ENCODE measurements at places on chromosomes 13 and 19. TPM values are rescaled to one million over a fixed set of nuclear protein-coding genes. Genes with fewer than 3 reads are reported as not detected.

- no peak overlapping the region for H3K27ac ChIP-seq
- H3K4me1 ChIP-seq = no peaks in the 10 kb centered on the region
- no peak overlapping the region for H3K4me3 ChIP-seq
- H3K36me3 ChIP-seq = no peaks in the 10 kb centered on the region
These were observed 1332.0 kb upstream of the PCDH20 start for GRCh38 chr13:62747629-62748028.

Gene HPN
- not detected for total RNA-seq

Gene KLF16
- total RNA-seq = 12.1 TPM

GRCh38 chr13:90577726-90578125 is 769.8 kb upstream of the MIR17HG start:
- no peaks in the 10 kb centered on the region for H3K36me3 ChIP-seq
- no peak overlapping the region for H3K27ac ChIP-seq
- no peak overlapping the region for H3K4me3 ChIP-seq
- no peaks in the 10 kb centered on the region for H3K4me1 ChIP-seq
- no peaks in the 10 kb centered on the region for H3K27me3 ChIP-seq

- peaks cover 33% of the 10 kb centered on the region for H3K4me1 ChIP-seq
- peaks cover 31% of the 10 kb centered on the region for H3K27me3 ChIP-seq
- no peak overlapping the region for H3K4me3 ChIP-seq
- DNase-seq = peak; percentile 57
These were observed 10.2 kb downstream of the REEP6 start for GRCh38 chr19:1501200-1501595.

- no peak for DNase-seq
- H3K27ac ChIP-seq = no peak overlapping the region
- no peaks in the 10 kb centered on the region for H3K36me3 ChIP-seq
- no peaks in the 10 kb centered on the region for H3K4me1 ChIP-seq
- no peak overlapping the region for H3K4me3 ChIP-seq
- no peaks in the 10 kb centered on the region for H3K27me3 ChIP-seq
These were observed 1020.0 kb upstream of the SLC10A2 start for GRCh38 chr13:104086210-104086609.

GRCh38 chr13:96898212-96898611 is 96.1 kb downstream of the OXGR1 start:
- no peak overlapping the region for H3K4me3 ChIP-seq
- H3K4me1 ChIP-seq = no peaks in the 10 kb centered on the region
- no peak overlapping the region for H3K27ac ChIP-seq
- no peaks in the 10 kb centered on the region for H3K36me3 ChIP-seq
- H3K27me3 ChIP-seq = no peaks in the 10 kb centered on the region

DNA sequence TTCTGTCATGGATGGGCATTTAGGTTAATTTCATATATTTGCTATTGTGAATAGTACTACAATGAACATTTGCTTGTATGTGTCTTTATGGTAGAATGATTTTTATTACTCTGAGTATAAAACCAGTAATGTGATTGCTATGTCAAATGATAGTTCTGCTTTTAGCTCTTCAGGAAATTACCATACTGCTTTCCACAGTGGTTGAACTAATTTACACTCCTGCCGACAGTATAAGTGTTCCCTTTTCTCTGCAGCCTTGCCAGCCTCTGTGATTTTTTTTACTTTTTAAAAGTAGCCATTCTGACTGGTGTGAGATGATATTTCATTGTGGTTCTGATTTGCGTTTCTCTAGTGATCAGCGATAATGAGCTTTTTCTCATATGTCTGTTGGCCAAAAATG is 6.5 kb downstream of the SIGLEC7 start:
- H3K27ac ChIP-seq = no peak overlapping the region
- no peak for DNase-seq
- H3K4me3 ChIP-seq = no peak overlapping the region
- no peaks in the 10 kb centered on the region for H3K36me3 ChIP-seq
- no peaks in the 10 kb centered on the region for H3K4me1 ChIP-seq

- no peak overlapping the region for H3K27ac ChIP-seq
- no peak overlapping the region for H3K4me3 ChIP-seq
- H3K27me3 ChIP-seq = no peaks in the 10 kb centered on the region
- H3K4me1 ChIP-seq = peaks cover 23% of the 10 kb centered on the region
- DNase-seq = no peak
- peaks cover 7% of the 10 kb centered on the region for H3K36me3 ChIP-seq
These were observed 3.7 kb downstream of the ZSCAN22 start for GRCh38 chr19:58330458-58330857.

DNA sequence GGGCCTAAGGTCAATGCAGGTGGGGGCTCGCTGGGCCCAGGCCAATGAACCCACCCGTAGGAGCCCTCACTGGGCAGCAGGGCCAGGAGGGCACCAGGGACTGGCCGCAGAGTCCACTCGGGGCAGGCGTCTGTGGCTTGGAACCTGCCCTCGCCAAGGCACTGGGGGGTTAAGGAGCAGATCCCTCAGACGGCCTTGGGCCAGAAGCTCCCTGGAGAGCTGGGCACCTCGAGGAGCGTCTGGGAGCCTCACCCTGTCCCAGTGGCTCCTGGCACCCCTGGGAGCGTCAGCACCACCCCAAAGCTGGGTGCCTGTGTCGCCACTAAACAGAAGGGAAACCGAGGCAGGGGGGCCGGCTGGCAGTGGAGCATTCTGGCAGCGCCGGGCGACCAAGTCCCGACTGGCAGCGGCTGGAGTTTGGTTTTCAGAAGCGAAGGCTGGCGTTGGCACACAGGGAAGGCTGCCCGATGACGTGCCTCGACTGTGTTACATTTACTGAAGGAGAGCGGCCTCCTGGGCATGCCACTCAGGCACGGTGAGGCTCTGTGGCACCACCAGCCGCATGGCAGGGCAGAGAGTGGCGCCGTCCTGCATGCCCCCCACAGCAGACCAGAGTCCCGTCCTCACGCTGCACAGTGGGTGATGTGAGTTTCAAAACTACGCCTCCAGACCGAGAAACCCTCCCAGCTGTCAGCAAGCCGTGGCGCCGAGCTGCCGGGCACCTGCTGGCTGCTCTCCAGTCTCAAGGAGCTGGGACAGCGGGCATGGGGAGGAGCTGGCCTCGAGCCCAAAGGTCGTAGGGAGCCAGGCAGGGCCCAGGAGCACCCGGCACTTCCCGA is 9.2 kb upstream of the MEX3D start:
- peaks cover 60% of the 10 kb centered on the region for H3K36me3 ChIP-seq
- no peaks in the 10 kb centered on the region for H3K27me3 ChIP-seq
- DNase-seq = no peak
- no peak overlapping the region for H3K4me3 ChIP-seq
- H3K4me1 ChIP-seq = no peaks in the 10 kb centered on the region

Gene ATCAY
- total RNA-seq = not detected

- H3K4me1 ChIP-seq = peaks cover 9% of the 10 kb centered on the region
- H3K27ac ChIP-seq = no peak overlapping the region
- H3K27me3 ChIP-seq = no peaks in the 10 kb centered on the region
- no peak overlapping the region for H3K4me3 ChIP-seq
These were observed 16.6 kb upstream of the RAB8A start for GRCh38 chr19:16095071-16095571.

DNA sequence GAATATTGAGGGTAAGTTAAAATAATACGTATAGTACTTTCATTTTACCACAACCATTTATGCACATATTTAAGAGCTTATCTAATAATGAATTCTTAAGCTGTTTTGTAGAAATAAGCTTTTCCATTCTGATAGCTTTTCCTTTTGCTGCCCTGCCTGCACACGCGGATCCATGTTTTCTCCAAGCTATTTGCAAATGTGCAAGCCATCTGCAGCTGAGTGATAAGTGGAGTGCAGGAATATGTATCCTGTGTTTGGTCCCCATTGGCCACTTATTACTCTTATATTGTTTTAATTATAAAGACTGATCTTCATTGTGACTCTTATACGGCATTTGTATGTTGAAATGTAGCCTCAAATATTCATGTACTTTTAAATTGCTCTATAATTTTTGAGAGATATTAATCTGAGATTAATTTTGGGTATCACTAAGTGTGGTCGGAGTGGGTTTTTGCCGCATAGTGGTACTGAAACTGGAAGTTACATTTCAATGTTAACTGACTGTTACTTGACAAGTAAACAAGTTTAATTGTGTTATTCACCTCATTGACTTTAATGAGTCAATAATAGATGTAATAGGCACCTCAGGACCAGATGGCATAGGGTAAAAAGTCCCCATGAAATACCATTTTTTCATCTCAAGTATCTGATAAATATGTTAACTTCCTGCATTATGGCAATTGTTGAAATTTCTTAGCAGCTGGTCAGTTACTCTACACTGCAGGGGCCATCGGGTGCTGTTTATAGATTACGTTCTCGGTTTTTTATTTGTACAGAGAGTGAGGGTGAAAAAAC is 1567.4 kb downstream of the EFNB2 start:
- H3K4me1 ChIP-seq = no peaks in the 10 kb centered on the region
- peak overlapping the region; percentile 21 for H3K4me3 ChIP-seq
- DNase-seq = no peak
- H3K27me3 ChIP-seq = no peaks in the 10 kb centered on the region

Gene POMP
- total RNA-seq = 46.7 TPM

DNA sequence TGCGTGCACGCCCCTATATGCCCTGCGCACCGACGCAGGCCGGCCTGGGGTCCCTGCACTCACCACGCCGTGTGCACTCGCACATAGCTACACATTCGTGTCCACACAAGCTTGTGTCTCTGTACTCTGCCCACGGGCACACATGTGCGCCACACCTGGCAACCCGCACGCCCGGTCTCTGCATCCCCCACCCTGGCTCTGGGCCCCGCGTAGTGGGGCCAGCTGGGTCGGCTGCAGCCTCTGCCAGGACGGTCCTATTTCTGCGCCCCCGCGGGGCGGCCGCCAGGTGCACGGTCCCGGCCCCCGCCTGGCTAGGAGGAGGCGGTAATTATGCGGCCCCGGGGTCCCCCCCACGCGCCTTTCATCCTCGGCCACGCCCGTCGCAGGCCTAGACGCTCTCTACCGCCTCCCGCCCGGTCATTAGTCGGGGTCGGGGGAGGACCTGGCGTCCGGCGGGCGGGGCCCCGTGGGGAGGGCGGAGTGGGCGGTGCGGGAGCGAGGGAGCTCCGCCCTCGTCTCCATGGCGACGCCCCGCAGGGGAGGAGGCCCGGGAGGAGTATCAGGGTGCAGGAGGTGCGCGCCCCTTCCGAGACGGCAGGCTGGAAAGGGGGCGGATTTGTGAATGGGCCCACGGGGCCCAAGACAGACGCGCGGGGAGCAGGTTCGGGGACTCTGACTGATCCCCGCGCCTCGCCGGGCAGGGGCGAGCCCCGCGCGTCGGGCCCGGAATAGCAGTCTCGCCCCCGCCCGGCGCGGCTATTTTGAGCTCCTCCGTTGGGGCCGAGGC is 2.8 kb upstream of the CIRBP start:
- peaks cover 91% of the 10 kb centered on the region for H3K4me1 ChIP-seq
- peaks cover 6% of the 10 kb centered on the region for H3K36me3 ChIP-seq
- DNase-seq = peak; percentile 92
- H3K4me3 ChIP-seq = peak overlapping the region; percentile 56

GRCh38 chr19:782878-783668 is 14.2 kb upstream of the PTBP1 start:
- H3K4me3 ChIP-seq = peak overlapping the region; percentile 36
- no peaks in the 10 kb centered on the region for H3K36me3 ChIP-seq
- no peaks in the 10 kb centered on the region for H3K27me3 ChIP-seq
- peak overlapping the region; percentile 67 for H3K27ac ChIP-seq

DNA sequence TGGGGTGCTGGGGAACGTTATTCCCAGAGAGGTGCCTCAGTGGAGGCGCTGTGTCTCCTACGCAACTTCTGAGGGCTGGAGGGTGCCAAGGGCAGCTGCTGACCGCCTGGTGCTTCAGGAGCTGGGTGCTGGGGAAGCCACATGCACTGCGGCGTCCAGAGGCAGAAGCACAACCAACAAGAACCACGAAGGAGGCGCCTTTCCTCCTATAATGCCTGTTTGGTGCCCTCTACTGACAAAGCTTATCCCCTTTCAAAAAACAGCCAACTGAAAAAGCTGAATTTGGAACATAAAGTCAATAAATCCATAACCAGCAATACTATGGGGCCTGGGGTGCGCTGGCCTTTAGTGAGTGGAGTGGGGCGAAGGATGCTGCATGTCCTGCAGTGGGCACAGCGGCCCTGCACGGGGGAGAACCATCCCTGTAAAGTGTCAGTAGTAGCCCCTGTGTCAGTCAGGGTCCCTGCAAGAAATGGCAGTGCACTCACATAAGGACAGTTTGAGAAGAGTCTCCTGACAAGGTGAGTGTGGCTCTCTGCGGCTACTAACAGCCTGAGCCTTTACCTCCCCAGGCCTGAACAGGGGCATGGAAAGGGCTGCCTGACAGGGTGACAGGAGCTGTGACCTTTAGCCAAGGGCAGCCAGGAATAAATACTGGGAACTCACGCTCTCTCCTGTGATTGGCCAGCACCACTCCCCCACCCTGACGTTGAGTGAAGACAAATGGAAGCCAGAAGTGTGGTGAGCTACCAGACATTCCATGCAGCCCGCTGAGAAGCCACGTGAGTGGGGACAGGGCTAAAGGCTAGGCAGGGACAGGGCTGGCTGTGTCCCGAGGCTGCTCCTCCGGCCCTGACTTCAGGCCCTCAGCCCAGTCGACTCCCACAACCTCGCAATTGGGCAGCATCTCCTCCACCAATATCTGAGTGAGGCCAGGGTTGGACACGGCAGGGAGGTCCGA is 4.5 kb upstream of the B3GNT8 start:
- H3K4me1 ChIP-seq = peaks cover 22% of the 10 kb centered on the region
- no peak for DNase-seq
- H3K27ac ChIP-seq = no peak overlapping the region
- peaks cover 47% of the 10 kb centered on the region for H3K36me3 ChIP-seq
